ENCODE measurements at places on chromosomes 3 and 15. TPM values are rescaled to one million over a fixed set of nuclear protein-coding genes. Genes with fewer than 3 reads are reported as not detected.

The FSD2 gene
- not detected for total RNA-seq

The RYR3 gene
- total RNA-seq, result 1.1 TPM

The TP63 gene
- total RNA-seq, result not detected

- H3K4me3 ChIP-seq, result no peak overlapping the region
- H3K36me3 ChIP-seq, result no peaks in the 10 kb centered on the region
- no peaks in the 10 kb centered on the region for H3K4me1 ChIP-seq
- no peak overlapping the region for H3K27ac ChIP-seq
- H3K27me3 ChIP-seq, result no peaks in the 10 kb centered on the region
These were observed 228.7 kb downstream of the VPS13C start for GRCh38 chr15:61831505-61831921.

DNA sequence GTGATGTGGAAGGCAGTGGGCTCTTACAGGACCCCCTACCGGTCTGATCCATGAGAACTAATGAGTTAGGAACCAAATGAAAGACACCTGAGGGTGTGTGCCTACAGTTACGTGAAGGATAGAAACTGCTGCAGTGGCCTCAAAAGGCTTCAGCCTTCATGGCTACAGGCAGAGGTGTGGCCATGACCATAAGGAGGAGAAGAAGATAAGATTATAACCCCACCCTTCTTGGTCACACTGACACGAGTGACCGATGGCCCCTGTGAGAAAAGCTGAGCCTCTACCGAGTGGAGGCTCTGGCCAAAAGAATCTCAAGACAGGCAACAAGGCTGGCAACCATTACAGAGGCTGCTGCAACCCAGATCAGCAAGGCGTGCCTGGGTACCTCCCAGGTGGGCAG lies 6.3 kb downstream of the RFT1 start:
- no peak for DNase-seq
- H3K4me3 ChIP-seq, result no peak overlapping the region
- H3K27ac ChIP-seq, result no peak overlapping the region
- peaks cover 1% of the 10 kb centered on the region for H3K36me3 ChIP-seq
- H3K27me3 ChIP-seq, result no peaks in the 10 kb centered on the region
- peaks cover 4% of the 10 kb centered on the region for H3K4me1 ChIP-seq

GRCh38 chr3:129023909-129024308 lies 22.8 kb downstream of the EFCC1 start:
- no peak for DNase-seq
- no peak overlapping the region for H3K4me3 ChIP-seq
- no peak overlapping the region for H3K27ac ChIP-seq
- H3K36me3 ChIP-seq, result no peaks in the 10 kb centered on the region

DNA sequence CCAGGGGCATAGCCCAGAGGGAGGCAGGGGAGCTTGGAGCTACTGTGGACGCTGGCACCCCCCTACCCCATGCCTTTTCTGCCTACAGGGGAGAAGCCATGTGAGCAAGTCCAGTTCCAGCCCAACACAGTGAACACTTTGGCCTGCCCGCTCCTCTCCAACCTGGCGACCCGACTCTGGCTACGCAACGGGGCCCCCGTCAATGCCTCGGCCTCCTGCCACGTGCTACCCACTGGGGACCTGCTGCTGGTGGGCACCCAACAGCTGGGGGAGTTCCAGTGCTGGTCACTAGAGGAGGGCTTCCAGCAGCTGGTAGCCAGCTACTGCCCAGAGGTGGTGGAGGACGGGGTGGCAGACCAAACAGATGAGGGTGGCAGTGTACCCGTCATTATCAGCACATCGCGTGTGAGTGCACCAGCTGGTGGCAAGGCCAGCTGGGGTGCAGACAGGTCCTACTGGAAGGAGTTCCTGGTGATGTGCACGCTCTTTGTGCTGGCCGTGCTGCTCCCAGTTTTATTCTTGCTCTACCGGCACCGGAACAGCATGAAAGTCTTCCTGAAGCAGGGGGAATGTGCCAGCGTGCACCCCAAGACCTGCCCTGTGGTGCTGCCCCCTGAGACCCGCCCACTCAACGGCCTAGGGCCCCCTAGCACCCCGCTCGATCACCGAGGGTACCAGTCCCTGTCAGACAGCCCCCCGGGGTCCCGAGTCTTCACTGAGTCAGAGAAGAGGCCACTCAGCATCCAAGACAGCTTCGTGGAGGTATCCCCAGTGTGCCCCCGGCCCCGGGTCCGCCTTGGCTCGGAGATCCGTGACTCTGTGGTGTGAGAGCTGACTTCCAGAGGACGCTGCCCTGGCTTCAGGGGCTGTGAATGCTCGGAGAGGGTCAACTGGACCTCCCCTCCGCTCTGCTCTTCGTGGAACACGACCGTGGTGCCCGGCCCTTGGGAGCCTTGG lies 5.6 kb downstream of the CIB1 start:
- peaks cover 47% of the 10 kb centered on the region for H3K36me3 ChIP-seq
- H3K4me1 ChIP-seq, result peaks cover 15% of the 10 kb centered on the region
- no peak overlapping the region for H3K27ac ChIP-seq
- H3K27me3 ChIP-seq, result no peaks in the 10 kb centered on the region

DNA sequence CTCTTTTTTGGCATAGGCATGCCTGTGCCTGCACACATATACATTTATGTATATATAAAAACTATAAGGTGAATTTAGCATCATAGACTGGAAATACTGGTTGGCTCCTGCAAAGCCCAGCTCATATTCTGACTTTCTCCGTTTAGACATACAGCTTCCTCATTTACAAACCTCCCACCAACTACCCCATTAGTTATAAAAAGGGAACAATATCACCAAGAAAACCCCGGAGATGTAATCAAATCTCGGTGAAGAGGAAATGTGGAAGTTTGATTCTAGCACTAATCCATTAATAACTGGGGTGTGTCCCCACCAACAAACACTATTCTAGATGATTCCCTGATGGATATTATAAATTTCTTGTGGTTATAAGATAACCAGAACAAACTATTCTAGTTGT lies 517.7 kb upstream of the TBL1XR1 start:
- no peaks in the 10 kb centered on the region for H3K27me3 ChIP-seq
- DNase-seq, result no peak
- H3K4me3 ChIP-seq, result no peak overlapping the region
- no peaks in the 10 kb centered on the region for H3K36me3 ChIP-seq
- H3K27ac ChIP-seq, result no peak overlapping the region

- no peaks in the 10 kb centered on the region for H3K27me3 ChIP-seq
- H3K4me3 ChIP-seq, result no peak overlapping the region
- peak overlapping the region; percentile 31 for H3K27ac ChIP-seq
- H3K4me1 ChIP-seq, result no peaks in the 10 kb centered on the region
- no peaks in the 10 kb centered on the region for H3K36me3 ChIP-seq
- DNase-seq, result peak; percentile 32
These were observed 452.8 kb upstream of the THBS1 start for GRCh38 chr15:39127925-39128617.

- no peak for DNase-seq
- no peaks in the 10 kb centered on the region for H3K27me3 ChIP-seq
- no peak overlapping the region for H3K27ac ChIP-seq
- no peak overlapping the region for H3K4me3 ChIP-seq
- H3K4me1 ChIP-seq, result no peaks in the 10 kb centered on the region
- peaks cover 75% of the 10 kb centered on the region for H3K36me3 ChIP-seq
These were observed 23.7 kb downstream of the RBM5 start for GRCh38 chr3:50112462-50112861.

- no peaks in the 10 kb centered on the region for H3K4me1 ChIP-seq
- no peaks in the 10 kb centered on the region for H3K36me3 ChIP-seq
- DNase-seq, result no peak
- no peaks in the 10 kb centered on the region for H3K27me3 ChIP-seq
- no peak overlapping the region for H3K4me3 ChIP-seq
These were observed 372.4 kb downstream of the FOXP1 start for GRCh38 chr3:71211083-71211482.

GRCh38 chr3:40951636-40952035 lies 247.7 kb upstream of the CTNNB1 start:
- H3K27ac ChIP-seq, result no peak overlapping the region
- H3K36me3 ChIP-seq, result no peaks in the 10 kb centered on the region
- no peaks in the 10 kb centered on the region for H3K4me1 ChIP-seq
- H3K27me3 ChIP-seq, result no peaks in the 10 kb centered on the region
- H3K4me3 ChIP-seq, result no peak overlapping the region
